ENCODE measurements at places on chromosomes 1 and 21. TPM values are rescaled to one million over a fixed set of nuclear protein-coding genes. Genes with fewer than 3 reads are reported as not detected.

The BATF3 gene
- total RNA-seq = 15.6 TPM

The JAM2 gene
- total RNA-seq = 15.3 TPM

The CC2D1B gene
- total RNA-seq = 18.6 TPM

The TRNP1 gene
- total RNA-seq = 0.42 TPM

The RNU1-4 gene
- total RNA-seq = under 0.01 TPM

The LINGO4 gene
- total RNA-seq = not detected

The PGLYRP3 gene
- total RNA-seq = not detected

The DVL1 gene
- 52.5 TPM for total RNA-seq

The PIGR gene
- total RNA-seq = not detected

The ADAM30 gene
- not detected for total RNA-seq

The KIF14 gene
- 21.0 TPM for total RNA-seq

The NUDT17 gene
- 1.1 TPM for total RNA-seq

The ELAPOR1 gene
- total RNA-seq = not detected

The GJA9 gene
- not detected for total RNA-seq

The ADAMTS1 gene
- total RNA-seq = 188 TPM

The PPP1R12B gene
- 15.2 TPM for total RNA-seq
